Hematopoietic multipotent progenitor cell treated with erythropoietin and hydrocortisone succinate and interleukin-3 and kit ligand, for 17 days (in vitro differentiated cells): ENCODE measurements at places on chromosomes 1 and 21.

GRCh38 chr1:199778324-199778955 is 249.1 kb upstream of the NR5A2 start:
- no peak for DNase-seq

GRCh38 chr1:45473302-45473701 is 17.7 kb downstream of the TESK2 start:
- DNase-seq = no peak

GRCh38 chr1:112700290-112701226 is 6.4 kb downstream of the RHOC start:
- peak; percentile 93 for DNase-seq

DNA sequence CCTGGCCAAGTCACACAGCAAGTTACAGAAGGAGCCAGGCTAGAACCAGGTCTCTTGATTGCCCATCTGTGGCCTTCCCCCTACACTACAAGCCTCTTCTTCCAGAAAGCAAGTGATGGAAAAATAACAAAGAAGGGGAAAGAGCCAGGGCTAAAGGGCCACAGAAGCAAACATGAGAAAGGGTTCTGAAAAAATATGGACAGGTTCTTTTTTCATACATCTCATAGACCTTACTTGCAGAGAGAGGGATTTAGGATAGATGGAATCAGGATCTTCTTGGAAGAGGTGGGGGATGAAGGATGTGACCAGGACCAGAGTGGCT is 3.2 kb downstream of the RHBG start:
- no peak for DNase-seq

DNA sequence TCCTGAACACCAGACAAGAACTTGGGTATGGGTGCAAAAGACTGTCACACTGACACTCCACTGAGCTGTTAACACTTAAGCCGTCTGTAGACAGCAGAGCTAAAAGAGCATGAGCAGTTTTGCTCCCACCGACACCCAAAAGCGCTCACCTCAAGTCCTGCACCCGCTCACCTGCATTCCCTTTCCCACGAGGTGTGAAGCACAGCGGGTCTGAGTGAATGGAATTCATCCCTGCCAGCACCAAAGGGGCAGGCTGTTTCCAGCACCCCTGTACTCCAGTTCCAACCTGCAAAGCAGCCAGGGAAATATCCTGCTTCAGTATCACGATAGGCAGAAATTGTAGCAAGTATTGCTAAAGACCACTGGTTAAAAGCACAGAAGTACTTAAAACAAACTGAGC is 28.8 kb downstream of the KRTAP21-3 start:
- DNase-seq = no peak

GRCh38 chr1:11828511-11828910 is 19.1 kb downstream of the NPPA start:
- no peak for DNase-seq

GRCh38 chr1:21325231-21325718 is 35.0 kb upstream of the ECE1 start:
- DNase-seq = no peak

DNA sequence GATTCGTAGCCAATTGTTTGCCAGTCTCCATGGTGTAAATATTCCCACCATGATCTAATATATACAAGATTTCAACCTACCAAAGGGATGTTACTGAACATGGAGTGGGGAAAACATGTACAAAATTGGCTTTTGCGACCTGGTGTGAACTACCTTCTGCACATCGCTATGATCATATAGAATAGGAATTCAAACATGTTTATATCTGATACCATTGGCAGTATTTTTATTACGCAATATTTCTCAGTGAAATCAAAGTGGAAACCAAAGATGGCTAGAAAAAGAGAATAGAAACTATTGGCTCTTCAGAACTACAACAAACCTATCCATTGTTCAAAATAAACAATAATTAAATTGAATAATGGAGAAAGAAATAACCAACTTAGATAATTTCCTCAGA is 285.1 kb downstream of the TPR start:
- no peak for DNase-seq

DNA sequence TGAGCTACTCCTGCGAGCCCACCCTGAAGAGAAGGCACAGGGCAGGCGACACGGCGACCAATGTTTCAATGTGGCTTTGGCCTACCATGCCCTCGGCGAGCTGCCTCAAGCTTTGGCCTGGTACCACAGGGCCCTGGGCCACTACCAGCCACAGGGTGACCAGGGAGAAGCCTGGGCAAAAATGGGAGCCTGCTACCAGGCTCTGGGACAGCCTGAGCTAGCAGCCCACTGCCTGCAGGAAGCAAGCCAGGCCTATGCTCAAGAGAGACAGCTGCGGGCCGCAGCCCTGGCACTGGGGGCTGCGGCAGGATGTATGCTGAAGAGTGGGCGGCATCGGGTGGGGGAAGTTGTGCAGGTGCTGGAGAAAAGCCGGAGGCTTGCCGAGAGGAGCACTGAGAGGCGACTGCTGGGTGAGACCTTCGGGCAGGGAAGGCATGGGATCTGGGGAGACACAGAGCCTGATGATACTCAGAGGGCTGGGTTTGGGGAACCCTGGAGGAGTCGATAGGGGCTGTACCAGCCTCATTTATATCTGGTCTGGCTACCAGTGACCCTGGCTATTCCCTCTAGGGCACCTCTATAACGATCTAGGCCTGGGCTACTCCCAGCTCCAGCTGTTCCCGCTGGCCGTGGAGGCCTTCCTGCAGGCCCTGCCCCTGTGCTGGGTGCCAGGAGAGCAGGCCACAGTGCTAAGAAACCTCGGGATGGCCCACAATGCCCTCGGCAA is 2.3 kb downstream of the TTC24 start:
- DNase-seq = no peak

- no peak for DNase-seq
Observed at GRCh38 chr21:40847951-40848350, 993 bp upstream of the DSCAM start.

DNA sequence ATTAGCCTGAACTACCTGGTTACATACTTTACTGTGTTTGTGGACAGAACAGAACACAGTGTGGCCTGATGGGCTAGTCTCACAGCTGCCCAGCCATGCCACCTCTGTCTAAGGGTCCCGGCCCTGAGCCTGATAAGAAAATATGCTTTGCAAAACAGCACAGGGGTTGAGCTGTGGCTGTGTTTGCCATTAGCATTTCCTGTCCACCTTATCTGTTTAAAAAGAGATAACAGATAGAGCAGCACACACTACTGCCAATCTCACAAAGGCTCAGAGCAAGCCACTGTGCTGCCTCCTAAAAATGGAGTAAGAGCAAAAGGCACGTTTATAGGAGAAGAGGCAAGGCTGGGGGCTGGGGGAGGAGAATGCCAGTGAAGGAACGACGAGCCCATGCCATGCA is 95.0 kb downstream of the SUSD4 start:
- no peak for DNase-seq

- DNase-seq = no peak
Observed at GRCh38 chr1:78092643-78093042, 46.9 kb downstream of the GIPC2 start.
